Renal pelvis (tissue), 12 donors: ENCODE measurements at places on chromosomes 7 and 10. TPM values are rescaled to one million over a fixed set of nuclear protein-coding genes. Genes with fewer than 3 reads are reported as not detected.

Gene ICA1
- polyA plus RNA-seq = 16.9 TPM

Gene OR2A12
- 0.05 TPM for polyA plus RNA-seq

Gene TSPAN12
- 152 TPM for polyA plus RNA-seq

Gene SPDYE16
- polyA plus RNA-seq = 4.0 TPM

Gene LIPJ
- 0.23 TPM for polyA plus RNA-seq

Gene CRPPA
- 3.6 TPM for polyA plus RNA-seq

- no peak for DNase-seq
Observed at GRCh38 chr7:19118636-19119371, 1.4 kb upstream of the TWIST1 start.

GRCh38 chr10:69472142-69472541 lies 20.9 kb downstream of the TSPAN15 start:
- DNase-seq = no peak

DNA sequence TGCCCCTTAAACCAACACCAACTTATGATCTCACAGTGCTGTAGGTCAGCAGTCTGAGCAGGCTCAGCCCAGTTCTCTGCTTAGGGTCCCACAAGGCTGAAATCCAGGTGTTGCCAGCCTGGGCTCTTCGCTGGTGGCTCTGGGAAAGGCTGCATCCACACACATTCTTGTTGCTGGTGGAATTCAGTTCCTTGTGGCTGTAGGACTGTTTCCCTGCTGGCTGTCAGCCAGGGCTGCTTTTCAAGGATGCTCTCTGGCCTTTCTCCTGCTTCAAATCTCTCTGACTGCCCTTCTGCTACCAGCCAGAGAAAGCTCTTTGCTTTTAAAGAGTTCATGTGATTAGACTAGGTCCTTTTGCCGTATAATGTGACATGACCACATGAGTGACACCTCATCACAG lies 15.3 kb downstream of the POLL start:
- no peak for DNase-seq

- no peak for DNase-seq
Observed at GRCh38 chr10:70461397-70462348, 16.9 kb upstream of the PALD1 start.

DNA sequence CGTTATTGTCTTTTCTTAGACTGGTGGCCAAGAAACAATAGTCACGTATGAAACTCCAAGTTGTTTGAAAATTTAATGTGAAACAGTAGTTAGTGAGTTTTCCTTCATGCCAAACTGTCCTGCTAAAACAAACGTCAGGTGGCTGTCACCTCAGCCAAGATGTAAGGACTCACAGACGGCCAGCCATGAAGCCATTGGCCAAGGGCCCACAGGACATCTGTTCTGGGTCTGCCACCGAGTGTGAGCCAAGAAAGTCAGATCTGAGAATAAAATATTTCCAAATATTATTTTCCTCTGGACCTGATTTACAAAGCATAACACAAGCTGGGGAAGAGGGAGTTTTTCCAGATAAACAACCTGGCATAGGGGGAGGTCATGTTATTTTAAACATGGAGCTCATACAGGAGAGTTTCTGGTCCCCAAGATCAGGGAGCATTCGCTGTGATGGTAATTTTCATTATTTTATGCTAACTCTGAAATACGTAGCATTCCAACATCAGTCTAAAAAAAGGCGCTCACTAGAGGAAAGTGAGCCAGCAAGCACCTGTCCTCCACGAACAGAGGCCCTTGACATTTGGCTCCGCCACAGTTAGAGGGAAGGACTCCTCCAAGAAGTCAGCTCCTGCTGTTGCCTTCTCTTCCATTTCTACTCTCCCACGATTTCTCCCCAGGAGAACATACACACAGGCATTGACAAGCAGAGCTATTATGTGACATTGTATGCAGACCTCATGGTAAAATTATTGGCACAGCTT lies 38.9 kb upstream of the LANCL2 start:
- DNase-seq = no peak

GRCh38 chr10:132972986-132973902 lies 30.9 kb upstream of the CFAP46 start:
- no peak for DNase-seq
